ENCODE measurements at places on chromosomes 4 and X.

DNA sequence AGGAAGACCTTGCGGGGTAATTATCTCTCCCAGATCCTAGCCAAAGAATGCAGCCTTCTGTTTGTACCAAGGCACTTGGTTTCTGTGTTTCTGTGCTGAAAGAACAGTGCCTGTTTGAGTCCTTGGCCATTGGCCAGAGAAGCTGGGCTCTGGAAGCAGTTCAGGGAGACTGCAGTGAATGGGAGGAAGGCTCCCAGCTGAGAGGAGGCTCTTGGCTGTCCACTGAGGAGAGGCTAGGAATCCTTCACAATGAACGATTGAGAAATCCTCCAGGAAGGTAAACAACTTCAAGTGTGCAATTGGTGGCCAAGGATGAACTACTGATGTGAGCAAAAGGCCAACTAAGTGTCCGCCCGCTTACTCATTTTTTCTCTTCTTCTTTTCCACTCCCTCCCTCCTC is 61.3 kb downstream of the HS3ST1 start:
- no peak for DNase-seq

DNA sequence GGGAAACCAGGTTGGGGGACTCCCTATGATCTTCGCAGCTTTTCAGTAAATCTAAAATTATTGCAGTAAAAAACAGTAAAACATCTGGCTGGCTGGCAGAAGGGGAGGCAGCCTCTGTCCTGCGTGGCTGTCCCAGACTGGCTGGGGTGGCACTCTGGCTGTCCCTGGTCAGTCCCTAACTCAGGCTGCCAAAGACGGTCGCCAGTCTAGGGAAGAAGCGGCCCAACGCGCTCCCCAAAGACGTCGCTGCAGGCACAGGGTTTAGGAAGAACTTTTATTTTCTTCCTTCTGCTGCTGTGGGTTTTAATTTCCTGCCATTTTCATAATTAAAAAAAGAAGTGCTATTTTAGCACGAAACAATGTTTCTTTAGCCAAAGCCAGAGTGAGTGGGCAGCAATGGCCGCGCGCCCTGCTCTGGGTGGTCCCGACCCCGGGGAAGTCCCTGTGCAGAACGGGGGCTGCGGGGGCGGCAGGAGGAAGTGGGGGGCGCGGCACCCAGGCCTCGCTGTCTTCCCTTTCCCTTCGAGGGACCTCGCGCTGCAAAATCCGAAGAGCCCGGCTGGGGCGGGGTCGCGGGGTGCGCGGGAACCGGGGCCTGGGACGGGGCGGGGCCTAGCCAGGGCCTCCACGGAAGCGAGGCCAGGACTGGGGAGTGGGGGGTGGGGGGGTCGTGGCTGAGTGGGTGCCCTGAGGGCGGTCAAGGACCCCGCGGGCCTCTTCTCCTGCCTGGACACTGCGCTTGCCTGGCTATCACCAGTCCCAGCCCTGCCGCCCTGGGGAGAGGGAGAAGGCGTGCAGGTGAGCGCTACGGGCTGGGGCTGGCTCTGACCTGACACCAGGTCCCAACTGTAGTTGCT is 6.3 kb upstream of the LETM1 start:
- no peak for DNase-seq

- peak; percentile 17 for DNase-seq
Observed at GRCh38 chrX:77014377-77015372, 432.5 kb upstream of the FGF16 start.

- DNase-seq: no peak
Observed at GRCh38 chr4:21248331-21248730, 548.1 kb downstream of the PACRGL start.

DNA sequence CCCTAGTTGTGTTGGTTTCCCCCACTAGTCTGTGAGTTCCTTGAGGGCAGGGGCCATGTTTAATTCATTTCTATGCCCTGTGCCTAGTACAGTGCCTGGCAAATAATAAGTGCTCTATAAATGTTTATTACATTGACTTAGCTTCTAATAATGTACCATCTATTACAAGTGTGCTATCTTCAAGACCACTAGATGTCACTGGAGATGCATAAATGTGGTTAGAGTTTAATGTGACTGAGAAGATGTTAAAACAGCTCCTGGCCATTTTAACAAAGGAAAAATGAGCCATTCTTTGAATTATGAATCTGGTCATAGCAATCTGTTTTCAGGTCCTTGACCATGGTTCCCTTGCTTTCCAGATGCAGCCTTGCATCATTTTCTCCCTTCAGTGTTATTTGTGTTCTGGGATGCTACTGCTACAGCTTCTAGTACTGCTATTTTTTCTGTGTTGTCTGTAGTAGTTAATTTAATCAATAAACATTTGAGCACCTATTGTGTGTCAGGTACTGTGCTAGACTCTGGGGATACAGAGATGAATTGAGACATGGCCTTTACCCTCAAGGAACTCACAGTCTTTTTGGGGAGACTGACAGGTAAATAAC is 43.2 kb downstream of the SLC9A6 start:
- peak; percentile 46 for DNase-seq

DNA sequence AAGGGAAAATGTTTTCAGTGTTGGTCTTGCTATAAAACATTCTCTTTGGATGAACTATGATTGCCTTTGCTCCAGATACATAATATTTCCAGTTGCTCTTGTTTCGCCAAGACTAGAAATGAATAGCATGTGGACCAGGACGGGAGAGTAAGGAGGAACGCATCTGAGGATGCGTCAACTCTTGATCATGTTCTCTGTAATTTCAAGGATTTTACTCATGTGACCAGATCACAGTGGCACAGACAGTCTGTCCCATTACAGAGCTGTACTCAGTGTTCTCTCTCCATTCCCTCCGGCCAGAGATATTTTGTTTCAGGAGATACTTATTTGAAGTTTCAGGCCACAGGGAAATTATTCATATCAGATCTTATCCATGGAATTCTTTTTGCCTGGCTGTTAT is 266.6 kb downstream of the MID1IP1 start:
- DNase-seq: no peak

DNA sequence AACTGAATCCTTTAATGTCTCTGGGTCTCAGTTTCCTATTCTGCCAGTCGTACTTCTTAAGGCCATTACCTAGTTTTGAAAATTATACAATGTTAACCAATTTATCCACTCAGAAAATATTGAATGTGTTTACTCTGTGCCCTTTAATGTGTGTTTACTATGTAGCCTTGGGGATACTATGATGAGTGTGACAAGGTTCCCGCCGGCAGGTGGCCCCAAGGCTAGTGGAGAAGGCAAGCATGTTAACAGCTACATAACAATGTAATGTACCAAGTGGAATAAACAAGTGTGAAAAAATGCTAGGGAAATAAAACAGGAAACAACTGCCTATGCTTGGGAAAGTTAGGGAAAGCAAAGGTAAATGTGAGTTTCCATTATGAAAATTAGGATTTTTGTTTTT is 187.3 kb upstream of the MBNL3 start:
- no peak for DNase-seq

GRCh38 chr4:3211866-3212265 is 37.1 kb upstream of the MSANTD1 start:
- DNase-seq: no peak

GRCh38 chr4:120263618-120264017 is 197.0 kb upstream of the MAD2L1 start:
- DNase-seq: no peak

- DNase-seq: no peak
Observed at GRCh38 chr4:7375427-7375826, 59.3 kb downstream of the PSAPL1 start.

- DNase-seq: no peak
Observed at GRCh38 chrX:41291309-41291708, 42.7 kb upstream of the DDX3X start.

DNA sequence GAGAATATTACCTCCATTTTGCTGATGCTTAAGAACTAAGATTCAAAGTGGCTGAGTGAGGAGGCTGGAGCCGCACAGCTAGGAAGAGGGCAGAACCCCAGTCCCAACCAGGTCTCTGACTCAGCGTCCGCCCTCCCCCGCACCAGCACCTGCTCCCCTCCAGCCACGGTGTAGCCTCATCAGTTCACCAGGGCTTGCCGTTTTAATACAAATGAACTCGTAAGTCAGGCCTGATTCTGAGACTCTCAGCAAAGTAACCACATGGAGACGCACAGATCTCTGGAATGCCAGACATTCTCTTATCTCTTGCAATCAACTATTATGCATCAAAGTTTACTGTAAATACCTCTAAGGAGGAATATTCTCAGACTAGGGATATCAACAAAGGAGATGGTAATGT is 52.4 kb downstream of the ENPP6 start:
- no peak for DNase-seq

- DNase-seq: no peak
Observed at GRCh38 chr4:73918058-73918457, 48.9 kb downstream of the CXCL1 start.

DNA sequence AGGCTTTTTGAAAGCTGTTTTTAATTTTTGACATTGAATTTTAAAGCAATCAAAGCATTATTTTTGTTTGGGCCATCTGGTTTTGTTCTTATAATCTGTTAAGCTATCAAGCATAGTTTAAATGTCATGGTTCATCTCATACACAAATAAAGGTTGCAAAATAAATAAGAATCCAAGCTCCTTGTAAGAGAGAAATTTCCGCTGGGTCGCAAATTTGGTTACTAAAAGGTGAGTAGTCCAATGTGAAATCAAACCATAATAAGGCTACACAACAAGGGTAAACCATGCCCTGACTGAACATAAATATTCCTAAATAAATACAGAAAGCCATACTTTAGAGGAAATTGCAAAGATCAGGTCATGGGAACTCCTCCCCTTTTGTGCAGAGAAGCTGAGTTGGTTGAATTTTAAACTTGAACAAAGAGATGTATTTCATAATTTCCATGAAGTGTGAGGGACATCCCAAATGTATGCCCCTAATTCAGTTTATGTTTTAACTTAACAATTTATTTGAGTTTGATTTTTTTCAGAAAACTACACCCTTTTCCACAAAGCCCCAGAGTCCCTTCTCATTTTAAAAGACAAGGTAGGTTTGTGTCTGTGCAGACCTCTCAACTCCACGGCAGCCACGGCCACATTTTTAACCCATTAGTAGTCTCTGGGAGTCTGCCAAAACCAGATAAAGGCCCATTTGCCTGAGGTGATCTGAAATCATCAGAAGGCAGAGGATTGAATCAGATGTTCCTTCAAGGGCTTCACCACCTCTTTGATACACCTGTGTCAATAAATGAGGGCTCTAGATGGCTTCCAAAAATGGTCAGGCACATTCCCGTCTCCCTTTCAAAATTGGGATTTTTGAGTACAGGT is 85.2 kb downstream of the PLAC1 start:
- no peak for DNase-seq

DNA sequence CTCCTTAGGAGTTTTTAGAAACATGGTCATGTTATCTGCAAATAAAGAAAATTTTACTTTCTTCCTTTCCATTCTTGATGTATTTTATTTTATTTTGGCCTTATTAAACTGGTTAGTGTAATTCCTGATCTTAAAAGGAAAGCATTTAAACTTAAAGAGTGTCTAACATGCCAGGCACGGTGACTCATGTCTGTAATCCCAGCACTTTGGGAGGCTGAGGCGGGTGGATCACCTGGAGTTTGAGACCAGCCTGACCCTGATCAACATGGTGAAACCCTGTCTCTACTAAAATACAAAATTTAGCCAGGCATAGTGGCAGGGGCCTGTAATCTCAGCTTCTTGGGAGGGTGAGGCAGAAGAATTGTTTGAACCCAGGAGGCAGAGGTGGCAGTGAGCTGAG is 281.3 kb downstream of the PTTG2 start:
- DNase-seq: no peak

- no peak for DNase-seq
Observed at GRCh38 chr4:106687026-106687425, 318.4 kb upstream of the GIMD1 start.

DNA sequence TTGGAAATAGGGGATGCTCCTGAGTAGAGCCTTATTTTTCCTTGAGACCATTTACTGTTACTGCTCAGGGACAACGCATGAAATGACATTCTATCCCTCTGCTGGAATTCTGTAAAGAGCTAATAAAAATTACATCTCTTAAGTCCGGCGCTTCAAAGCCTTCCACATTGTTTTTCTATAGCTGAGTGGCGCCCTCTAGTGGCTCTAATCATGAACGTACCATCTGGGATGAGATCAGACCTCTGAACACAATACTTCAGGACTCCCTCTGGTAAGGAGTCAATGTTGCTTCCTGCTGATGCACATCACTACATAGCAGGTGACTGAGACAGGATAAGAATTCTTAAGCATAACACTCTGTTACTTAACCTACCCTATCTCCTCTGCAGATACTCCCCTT is 6.0 kb downstream of the HMGN5 start:
- peak; percentile 58 for DNase-seq

DNA sequence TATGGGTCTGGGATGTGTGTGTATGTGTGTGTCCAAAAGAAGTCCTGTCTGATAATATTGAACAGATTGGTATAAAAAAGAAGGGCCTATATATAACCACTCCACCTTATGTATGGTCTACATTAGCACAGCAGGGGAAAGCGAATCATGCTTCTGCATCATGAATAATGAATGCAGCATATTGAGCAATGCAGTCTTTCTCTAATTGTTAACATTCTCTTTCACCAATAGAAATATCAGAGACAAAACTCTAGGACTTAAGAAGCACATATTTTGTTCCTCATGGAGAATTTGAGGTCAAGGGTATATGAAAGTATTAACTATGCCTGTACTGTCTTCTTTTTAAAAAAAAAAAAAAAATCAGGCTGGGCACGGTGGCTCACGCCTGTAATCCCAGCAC is 264.3 kb upstream of the NOCT start:
- no peak for DNase-seq

GRCh38 chr4:173990869-173991210 is 292.6 kb downstream of the FBXO8 start:
- DNase-seq: no peak

GRCh38 chr4:165609653-165610052 is 230.8 kb downstream of the CPE start:
- no peak for DNase-seq

DNA sequence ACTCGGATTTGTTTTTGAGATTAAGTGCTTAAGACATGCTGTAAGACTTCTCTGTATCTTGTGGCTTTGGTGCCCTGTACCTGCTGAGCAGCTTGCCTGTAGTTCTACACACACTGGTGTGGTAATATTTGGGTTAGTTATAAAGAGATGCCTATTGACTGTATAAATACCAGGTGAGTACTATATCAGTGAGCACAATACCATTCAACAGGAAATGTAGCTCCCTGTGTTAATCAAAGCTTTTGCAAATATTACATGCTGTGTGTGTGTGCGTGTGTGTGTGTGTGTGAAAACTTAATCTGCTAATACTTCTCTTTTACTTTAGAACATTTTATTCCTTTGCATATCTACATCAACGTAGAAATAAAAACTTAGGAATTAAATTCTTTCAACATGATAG is 30.1 kb downstream of the MYOZ2 start:
- DNase-seq: no peak

DNA sequence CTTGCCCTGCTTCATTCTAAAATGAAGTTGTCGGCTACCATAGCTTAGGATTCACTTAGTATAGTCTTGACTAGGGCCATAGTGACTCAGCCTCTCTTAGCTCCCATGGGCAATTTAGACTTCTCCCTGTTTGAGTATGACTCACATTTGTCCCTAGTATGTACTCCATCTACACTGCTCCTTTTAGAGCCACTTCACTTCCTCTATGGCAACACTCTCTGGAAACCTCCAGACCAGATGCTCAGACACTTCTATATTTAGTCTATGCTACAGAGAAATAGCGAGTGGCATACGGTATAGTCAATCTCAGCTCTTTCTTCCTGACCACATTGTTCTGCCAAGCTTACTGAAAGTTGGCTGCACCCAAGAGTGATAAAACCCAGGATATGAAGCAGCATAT is 11.2 kb downstream of the MEPE start:
- no peak for DNase-seq

GRCh38 chrX:149527705-149528104 is 13.1 kb upstream of the EOLA1 start:
- peak; percentile 48 for DNase-seq

All from HEK293T (cell line).